Keratinocyte (primary cell): ENCODE measurements at places on chromosomes 3 and 15. TPM values are rescaled to one million over a fixed set of nuclear protein-coding genes. Genes with fewer than 3 reads are reported as not detected.

- peak; percentile 58 for DNase-seq
Observed at GRCh38 chr15:75947092-75947491, 43.4 kb downstream of the FBXO22 start.

DNA sequence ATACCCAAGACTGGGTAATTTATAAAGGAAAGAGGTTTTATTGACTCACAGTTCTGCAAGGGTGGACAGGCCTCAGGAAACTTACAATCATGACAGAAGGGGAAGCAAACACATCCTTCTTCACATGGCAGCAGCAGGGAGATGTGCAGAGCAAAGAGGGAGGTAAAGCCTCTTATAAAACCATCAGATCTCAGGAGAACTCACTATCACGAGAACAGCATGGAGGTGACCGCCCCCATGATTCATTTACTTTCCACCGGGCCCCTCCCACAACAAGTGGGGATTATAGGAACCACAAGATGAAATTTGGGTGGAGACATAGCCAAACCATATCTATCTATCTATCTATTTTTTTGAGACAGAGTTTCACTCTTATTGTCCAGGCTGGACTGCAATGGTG is 5.4 kb downstream of the GDPGP1 start:
- DNase-seq = no peak

- no peak for DNase-seq
Observed at GRCh38 chr15:64146520-64146884, 5.0 kb upstream of the SNX22 start.

Gene CRABP1
- not detected in 3 replicates for polyA plus RNA-seq

Gene NOX5
- polyA plus RNA-seq = 0.09 to 0.18 TPM (median 0.16 TPM) in 3 replicates
